ENCODE measurements at places on chromosomes 4 and X.

GRCh38 chr4:26884486-26884988 is 23.9 kb downstream of the STIM2 start:
- no peak for DNase-seq

- DNase-seq = no peak
Measured at GRCh38 chr4:26220696-26221095, 100.1 kb upstream of the RBPJ start.

GRCh38 chr4:145347684-145348083 is 134.0 kb upstream of the SMAD1 start:
- no peak for DNase-seq

- no peak for DNase-seq
Measured at GRCh38 chr4:27005501-27005900, 144.9 kb downstream of the STIM2 start.

DNA sequence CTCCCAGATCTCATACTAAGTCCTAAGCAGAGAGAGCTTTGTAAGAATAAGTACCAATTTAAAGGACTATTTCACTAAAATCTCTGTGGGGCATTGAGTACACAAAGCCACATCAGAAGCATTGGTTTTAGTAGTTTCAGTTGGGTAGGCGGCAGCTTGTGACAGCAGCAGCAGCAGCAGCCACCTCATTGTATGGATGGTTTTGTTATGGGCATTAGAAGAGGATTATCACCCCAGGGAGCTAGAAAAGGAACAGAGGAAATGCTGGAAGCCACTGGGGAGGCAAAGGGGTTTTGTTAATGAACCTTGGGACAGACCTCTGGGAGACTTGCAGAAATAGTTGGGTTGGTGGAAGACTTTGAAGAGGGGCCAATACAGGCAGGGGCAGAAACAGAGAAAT is 93.9 kb upstream of the FRMPD3 start:
- DNase-seq = no peak

- DNase-seq = no peak
Measured at GRCh38 chr4:23579166-23579565, 310.7 kb downstream of the PPARGC1A start.

- no peak for DNase-seq
Measured at GRCh38 chrX:46704767-46705386, 54.0 kb downstream of the SLC9A7 start.

GRCh38 chr4:5710961-5711478 is at the start of gene EVC:
EVC (plus strand) TSS chr4:5711201; CDS start chr4:5711381, 180 bp downstream.
- DNase-seq = peak; percentile 83

- no peak for DNase-seq
Measured at GRCh38 chr4:38669208-38669607, 5.2 kb downstream of the KLF3 start.

GRCh38 chrX:54494166-54494988 is 1.7 kb downstream of the FGD1 start:
- no peak for DNase-seq

- no peak for DNase-seq
Measured at GRCh38 chrX:131802836-131803626, 220.1 kb upstream of the STK26 start.

DNA sequence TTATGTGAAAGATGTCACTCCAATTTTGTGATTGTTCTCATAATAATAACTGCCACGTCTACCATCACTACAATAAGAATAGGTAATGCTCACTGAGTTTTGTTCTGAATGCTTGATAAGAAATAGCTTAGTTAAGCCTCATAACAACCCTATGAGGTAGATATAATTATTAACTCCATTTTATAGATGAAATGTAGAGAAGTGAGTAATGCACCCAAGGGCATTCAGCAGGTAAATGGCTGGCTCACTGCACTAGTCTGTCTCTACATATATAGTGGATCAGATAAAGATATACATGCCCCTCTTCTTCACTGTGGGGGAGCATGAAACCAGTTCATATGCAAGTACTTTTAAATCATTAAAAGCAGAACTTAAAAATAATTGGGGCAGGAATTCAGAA is 65.8 kb upstream of the SLC4A4 start:
- DNase-seq = no peak

- no peak for DNase-seq
Measured at GRCh38 chr4:55029821-55030503, 95.4 kb downstream of the KDR start.

DNA sequence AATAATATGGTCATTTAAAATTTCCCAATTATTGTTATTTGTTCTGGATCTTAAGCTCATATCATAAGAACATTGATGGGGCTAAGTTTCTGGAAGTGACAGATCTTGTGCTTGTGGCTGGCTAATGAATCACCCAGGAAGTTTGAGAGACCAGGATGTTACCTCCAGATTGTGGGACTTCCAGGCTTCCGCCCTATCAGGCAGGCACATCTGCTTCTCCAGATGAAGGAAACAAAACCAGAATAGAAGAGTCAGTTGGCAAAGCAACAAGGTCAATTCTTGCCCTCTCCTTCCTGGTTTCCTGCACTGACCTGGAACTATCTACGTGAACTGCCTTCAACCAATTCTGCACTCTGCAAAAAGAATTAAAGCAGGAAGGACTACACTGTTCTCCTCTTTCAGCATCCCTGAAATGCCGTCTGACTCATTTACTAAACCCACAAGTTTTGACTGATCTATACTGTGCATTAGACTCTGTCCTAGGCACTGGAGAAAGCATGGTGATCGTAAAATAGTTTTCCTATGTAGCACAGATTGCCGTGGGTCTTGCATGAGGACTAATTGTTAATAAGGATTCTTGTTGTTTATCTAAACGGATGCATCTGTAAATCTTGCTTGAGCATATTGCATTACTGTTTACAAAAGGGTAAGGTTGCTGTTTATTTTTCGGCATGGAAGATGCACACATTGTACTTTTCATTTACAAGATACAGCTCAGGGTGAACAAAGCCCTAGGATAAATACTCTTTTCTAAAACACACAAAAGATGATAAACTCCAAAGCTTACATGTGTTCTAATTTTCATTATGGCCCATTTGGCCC is 74.6 kb downstream of the AMELX start:
- no peak for DNase-seq

DNA sequence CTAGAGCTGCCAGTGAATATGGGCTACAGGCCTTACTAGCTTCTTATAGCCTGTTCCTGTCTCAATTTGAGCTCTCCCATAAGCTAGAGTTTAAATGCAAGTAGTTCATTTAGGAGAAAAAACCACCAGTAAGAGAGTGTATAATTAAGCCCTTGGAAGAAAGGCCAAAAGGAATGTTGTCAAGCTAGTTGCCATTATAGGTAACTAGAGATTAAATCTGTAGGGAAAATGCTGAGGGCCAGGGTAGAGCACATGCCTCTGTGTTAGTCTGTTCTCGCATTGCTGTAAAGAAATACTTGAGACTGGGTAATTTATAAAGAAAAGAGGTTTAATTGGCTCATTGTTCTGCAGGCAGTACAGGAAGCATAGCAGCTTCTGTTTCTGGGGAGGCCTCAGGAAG is 410.2 kb downstream of the MID1IP1 start:
- DNase-seq = no peak

- DNase-seq = no peak
Measured at GRCh38 chrX:89034679-89035078, 287.7 kb downstream of the CPXCR1 start.

DNA sequence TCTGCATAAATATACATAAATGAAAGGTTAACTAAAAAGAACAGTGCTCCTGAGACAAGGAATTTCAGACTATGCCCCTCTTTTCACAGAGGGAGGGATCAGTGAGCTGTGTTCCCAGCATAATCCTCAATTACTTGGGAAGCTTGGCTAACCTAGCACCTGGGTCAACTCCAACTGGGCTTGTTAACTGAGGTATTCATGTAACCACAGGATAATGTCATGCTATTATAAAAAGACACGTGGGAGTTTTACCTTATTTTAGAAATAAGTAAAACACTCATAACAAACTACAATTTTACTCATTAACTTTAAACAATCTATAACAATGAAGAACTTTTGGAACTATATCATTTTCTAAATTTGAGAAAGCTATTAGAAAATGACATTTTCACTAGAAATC is 48.6 kb downstream of the RPGR start:
- no peak for DNase-seq

- DNase-seq = no peak
Measured at GRCh38 chrX:96314985-96315384, 369.7 kb upstream of the DIAPH2 start.

DNA sequence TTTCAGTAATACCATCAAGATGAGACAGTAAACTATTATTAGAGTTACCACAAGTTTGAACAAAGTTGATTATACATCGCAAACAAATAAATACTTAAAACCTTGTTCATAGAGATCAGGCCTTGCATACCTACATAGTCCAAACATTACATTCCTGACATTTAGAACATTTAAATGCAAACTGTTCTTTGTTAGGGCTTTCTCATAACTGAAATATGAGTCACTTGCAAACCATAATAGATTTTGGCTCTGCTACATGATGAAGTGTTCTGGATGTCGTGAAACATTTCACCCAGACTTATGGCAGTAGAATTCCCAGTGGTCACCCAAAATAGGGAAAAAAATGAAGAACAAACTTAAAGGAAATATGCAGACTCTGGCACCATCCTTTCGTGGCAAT is 75.0 kb downstream of the FAT4 start:
- no peak for DNase-seq

- DNase-seq = no peak
Measured at GRCh38 chr4:150769248-150769647, 187.3 kb downstream of the MAB21L2 start.

DNA sequence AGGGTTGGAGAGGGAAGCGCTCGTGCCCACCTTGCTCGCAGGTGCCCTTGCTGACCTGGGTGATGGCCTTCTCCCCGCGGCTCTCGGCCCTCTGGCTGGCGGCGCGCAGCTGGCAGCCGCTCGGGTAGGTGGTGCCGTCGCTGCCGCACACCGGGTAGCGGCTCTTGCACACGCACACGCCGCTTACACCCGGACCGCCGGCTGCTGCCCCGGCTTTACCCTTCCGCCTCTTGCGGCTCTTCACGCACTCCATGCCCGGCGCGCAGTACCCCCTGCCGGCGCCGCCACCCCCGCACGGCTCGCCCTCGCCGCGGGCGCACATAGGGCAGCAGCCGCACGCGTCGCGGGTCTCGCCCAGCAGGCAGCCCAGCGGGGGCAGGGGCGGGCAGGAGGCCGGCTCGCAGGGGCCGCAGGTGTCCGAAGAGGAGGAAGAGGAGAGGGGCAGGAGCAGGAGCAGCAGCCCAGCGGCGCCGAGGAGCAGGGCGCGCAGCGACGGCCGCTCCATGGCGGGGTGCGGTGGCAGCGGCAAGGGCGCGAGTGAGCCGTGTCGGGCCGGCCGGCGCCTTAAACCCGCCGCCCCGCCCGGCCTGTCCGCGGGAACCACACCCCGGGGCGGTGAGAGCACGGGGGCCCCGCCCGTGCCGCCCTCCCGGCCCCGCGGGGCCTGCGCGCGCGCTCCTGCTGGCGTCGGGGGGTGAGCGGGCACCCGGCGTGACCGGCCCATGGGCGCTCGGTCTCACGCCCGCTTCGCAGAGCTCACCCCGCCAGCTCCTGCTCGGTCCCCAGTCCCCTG is at the start of gene IGFBP7:
Gene IGFBP7, minus strand, starts transcription at position 539 of the 793 bp plus-strand sequence. Its CDS starts 34 bp downstream, at position 505.
- no peak for DNase-seq

GRCh38 chrX:133637765-133638164 is 222.5 kb upstream of the GPC4 start:
- DNase-seq = no peak

DNA sequence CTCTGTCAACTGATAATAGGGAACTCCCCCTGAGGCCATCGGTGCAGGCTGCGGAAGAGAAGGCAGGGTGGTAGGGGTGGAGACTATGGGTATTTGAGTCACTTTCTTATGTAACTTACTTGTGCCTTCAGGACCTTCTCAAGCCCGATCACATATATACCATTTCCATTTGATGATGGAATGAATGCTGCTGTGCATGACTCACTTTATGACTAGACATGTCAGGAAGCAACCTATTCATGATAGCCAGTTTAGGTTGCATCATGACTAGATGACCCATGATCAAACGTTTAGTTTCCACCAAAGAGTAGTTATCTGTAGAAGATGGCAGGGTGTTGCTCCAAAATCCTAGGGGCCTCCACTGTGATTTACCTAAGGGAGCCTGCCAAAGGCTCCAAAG is 435.5 kb downstream of the DTHD1 start:
- no peak for DNase-seq

DNA sequence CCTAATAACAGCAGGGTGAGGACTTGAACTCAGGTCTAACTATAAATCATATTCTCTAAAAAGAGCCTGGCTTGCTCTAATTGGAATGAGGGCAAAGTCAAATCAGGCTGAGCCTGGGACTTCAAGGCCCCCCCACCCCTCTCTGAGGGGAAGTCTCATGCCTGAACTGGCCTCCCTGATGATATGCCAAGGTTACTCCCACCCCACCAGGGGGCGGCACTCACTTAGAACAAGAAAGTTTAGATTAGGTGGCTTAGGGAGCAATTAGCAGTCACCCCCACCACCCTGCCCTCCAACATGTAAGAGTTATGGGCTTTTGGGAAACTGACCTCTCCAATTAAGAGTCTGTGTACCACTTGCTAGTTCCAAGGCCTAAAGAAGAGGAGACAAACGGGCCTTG is 2.7 kb downstream of the FOXO4 start:
- DNase-seq = no peak

DNA sequence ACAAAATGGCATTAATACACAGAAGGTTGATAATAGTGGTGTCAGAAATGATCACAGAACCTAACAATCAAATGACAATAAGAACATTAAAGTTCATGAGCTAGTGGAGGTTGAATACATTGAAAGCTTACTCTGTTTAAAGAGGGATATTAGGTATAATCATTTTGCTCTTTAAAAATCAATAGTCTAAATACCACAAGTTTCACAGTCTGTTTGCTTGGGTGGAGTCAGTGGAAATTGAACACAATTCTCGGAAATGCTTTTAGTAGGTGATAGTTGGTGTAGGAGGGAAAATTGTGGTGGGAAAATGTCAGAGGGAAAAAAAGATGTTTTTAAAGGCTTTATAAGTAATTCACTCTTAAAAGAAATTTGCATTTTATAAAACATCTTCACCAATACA is 197.1 kb downstream of the GLUD2 start:
- DNase-seq = no peak

GRCh38 chr4:59936566-59936965 is 1263.6 kb upstream of the ADGRL3 start:
- DNase-seq = no peak

GRCh38 chr4:16150716-16151115 is 66.9 kb upstream of the PROM1 start:
- no peak for DNase-seq

DNA sequence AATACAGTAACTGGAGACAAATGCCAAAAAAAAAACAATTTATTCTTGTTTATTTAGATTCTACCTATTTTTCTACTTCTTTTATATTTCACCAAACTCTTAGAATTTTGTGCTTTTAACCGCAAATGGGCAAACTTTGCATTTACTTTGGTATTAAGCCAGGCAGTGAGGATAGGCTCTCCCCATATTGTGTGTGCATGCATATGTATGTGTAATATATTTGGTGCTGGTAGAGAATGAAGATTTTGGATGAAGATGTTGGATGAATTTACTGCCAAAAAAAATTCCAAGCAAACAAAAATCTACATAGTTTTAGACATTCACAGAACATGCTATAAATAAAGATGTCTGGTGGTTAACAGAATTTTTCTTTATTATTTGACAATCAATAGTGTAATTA is 30.3 kb downstream of the GALNTL6 start:
- DNase-seq = no peak

- DNase-seq = no peak
Measured at GRCh38 chrX:154000051-154000450, 19.7 kb downstream of the IRAK1 start.

- DNase-seq = no peak
Measured at GRCh38 chr4:16032396-16032770, 51.4 kb downstream of the PROM1 start.
